ENCODE measurements at places on chromosomes 7 and 10. TPM values are rescaled to one million over a fixed set of nuclear protein-coding genes. Genes with fewer than 3 reads are reported as not detected.

- no peaks in the 10 kb centered on the region for H3K27me3 ChIP-seq
- no peaks in the 10 kb centered on the region for H3K4me1 ChIP-seq
These were observed 56.7 kb downstream of the ZNF365 start for GRCh38 chr10:62430881-62431280.

DNA sequence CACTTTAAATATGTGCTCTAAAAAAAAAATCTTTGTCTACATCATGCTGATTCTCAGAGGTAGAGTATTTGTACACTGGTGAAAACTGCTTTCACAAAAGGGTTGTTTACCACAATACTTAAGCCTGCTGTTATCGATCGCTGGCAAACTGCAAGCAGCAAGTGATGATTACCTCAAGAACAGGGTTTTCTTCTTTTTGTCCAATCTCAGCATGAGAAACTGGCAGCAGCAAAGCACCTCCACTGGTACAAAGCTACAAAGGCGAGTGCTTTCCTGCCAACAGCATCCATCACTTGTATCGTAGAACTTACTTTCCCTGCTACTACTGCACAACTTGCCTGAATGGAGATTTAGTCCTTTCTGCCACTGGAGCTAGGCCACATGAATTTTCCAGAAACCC lies 276.5 kb downstream of the DGKB start:
- H3K27me3 ChIP-seq, result no peaks in the 10 kb centered on the region
- DNase-seq, result no peak
- H3K27ac ChIP-seq, result no peak overlapping the region
- no peaks in the 10 kb centered on the region for H3K4me1 ChIP-seq
- H3K36me3 ChIP-seq, result no peaks in the 10 kb centered on the region

The GGCT gene
- 78.3 TPM for total RNA-seq

DNA sequence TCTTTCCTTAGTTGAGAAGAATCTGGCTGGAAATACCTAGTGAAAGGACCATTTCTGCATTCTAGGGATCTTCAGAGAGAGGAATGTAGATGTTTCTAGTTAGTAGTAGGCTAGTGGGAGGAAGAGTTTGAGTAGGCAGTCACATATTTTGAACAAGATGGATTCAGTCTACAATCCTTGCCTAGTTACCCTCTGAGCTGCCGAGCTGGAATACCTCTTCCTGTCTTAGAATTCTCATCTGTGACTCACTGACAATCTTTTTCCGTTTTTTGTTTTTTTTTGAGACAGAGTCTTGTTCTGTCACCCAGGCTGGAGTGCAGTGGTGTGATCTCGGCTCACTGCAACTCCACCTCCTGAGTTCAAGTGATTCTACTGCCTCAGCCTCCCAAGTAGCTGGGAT lies 30.7 kb upstream of the PLPP4 start:
- H3K27me3 ChIP-seq, result no peaks in the 10 kb centered on the region
- H3K4me3 ChIP-seq, result no peak overlapping the region
- no peak overlapping the region for H3K27ac ChIP-seq
- no peaks in the 10 kb centered on the region for H3K4me1 ChIP-seq
- H3K36me3 ChIP-seq, result no peaks in the 10 kb centered on the region

The NME8 gene
- not detected for total RNA-seq

- no peaks in the 10 kb centered on the region for H3K36me3 ChIP-seq
- H3K4me3 ChIP-seq, result no peak overlapping the region
- H3K27me3 ChIP-seq, result no peaks in the 10 kb centered on the region
- no peak overlapping the region for H3K27ac ChIP-seq
- peaks cover 13% of the 10 kb centered on the region for H3K4me1 ChIP-seq
- DNase-seq, result no peak
These were observed 36.5 kb downstream of the SMKR1 start for GRCh38 chr7:129538790-129539189.

The FAM25A gene
- total RNA-seq, result not detected

DNA sequence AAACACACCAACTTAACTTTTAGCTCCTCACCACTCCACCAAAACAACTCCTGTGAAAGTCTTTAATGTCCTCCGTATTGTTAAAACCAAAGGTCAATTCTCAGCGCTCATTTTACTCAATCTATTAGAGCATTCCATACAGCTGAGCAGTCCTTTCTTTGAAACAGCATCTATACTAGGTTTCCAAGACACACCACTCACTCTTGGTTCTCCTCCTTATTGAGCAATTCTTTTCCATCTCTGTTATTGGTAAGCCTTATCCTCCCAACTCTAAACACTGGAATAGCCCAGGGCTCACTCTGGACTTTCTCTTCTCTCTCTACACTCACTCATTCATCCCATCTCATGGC lies 34.9 kb downstream of the COA1 start:
- H3K4me1 ChIP-seq, result peaks cover 55% of the 10 kb centered on the region
- DNase-seq, result peak; percentile 16
- H3K36me3 ChIP-seq, result no peaks in the 10 kb centered on the region
- no peak overlapping the region for H3K4me3 ChIP-seq
- no peaks in the 10 kb centered on the region for H3K27me3 ChIP-seq

DNA sequence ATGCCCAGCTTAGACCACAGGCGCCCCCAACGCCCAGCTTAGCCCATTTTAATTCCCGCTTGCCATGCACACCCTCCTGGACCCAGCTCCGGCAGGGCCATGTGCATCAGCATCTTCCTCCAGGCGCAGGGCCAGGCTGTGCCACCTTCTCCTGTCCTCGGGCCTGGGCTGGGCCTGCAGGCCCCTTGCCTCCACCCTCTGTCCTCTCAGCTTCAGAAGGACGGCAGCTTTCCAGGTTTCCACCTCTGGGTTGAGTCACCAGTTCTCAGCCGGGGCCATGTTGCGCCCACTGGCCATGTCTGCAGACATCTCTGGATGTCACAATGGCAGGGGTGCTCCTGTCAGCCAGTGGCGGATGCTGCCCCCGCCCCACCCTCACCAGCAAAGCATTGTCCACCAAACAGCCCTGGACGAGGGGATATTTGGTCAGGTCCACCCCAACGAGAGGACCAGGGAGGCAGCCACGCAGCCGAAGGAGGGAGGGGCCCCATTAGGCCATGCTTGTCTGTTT lies 59.1 kb upstream of the NKX6-2 start:
- DNase-seq, result no peak
- no peaks in the 10 kb centered on the region for H3K36me3 ChIP-seq
- H3K27me3 ChIP-seq, result peaks cover 48% of the 10 kb centered on the region
- peaks cover 9% of the 10 kb centered on the region for H3K4me1 ChIP-seq
- no peak overlapping the region for H3K4me3 ChIP-seq

DNA sequence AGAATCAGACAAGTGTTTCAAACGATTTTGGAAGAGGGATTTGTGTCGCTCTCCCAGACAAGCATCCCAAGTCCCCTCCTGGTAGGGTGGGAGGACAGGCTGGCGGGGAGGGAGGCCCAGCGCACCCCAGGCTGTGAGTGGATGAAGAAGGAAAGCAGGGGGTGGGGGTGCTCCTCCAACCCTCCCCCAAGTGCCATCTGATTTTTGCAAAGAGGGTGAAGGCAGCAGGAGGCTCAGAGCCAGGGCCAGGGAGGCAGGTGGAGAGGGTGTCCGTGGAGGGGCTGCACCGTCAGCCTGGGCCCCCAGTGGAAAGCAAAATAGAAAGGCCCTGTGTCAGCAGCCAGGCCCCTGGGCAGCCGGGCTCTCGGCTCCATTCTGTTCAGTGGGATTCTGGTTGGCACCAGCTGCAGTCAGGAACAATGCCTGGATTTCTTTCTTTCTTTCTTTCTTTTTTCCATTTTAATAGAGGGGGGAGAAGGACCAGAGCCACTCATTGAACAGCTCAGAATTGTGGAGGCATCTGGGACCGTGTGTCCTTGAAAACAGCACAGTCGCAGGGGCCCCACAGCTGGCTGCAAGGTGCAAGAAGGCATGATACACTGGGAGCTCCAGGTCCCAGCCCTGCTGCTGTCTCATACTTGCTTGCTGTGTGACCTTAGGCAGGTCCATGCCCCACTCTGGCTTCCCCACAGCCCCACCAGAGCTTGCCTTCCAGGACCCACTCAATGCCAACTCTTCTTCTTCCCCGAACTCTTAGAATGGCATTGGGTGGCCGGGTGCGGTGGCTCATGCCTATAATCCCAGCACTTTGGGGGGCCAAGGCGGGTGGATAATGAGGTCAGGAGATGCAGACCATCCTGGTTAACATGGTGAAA lies 7.1 kb upstream of the ZMIZ1 start:
- H3K27ac ChIP-seq, result no peak overlapping the region
- no peaks in the 10 kb centered on the region for H3K27me3 ChIP-seq
- peaks cover 100% of the 10 kb centered on the region for H3K4me1 ChIP-seq
- H3K36me3 ChIP-seq, result no peaks in the 10 kb centered on the region
- no peak for DNase-seq
- H3K4me3 ChIP-seq, result no peak overlapping the region

GRCh38 chr10:103506061-103506460 lies 12.6 kb downstream of the NEURL1 start:
- no peaks in the 10 kb centered on the region for H3K36me3 ChIP-seq
- no peak overlapping the region for H3K27ac ChIP-seq
- peaks cover 12% of the 10 kb centered on the region for H3K4me1 ChIP-seq
- DNase-seq, result no peak
- peaks cover 4% of the 10 kb centered on the region for H3K27me3 ChIP-seq

DNA sequence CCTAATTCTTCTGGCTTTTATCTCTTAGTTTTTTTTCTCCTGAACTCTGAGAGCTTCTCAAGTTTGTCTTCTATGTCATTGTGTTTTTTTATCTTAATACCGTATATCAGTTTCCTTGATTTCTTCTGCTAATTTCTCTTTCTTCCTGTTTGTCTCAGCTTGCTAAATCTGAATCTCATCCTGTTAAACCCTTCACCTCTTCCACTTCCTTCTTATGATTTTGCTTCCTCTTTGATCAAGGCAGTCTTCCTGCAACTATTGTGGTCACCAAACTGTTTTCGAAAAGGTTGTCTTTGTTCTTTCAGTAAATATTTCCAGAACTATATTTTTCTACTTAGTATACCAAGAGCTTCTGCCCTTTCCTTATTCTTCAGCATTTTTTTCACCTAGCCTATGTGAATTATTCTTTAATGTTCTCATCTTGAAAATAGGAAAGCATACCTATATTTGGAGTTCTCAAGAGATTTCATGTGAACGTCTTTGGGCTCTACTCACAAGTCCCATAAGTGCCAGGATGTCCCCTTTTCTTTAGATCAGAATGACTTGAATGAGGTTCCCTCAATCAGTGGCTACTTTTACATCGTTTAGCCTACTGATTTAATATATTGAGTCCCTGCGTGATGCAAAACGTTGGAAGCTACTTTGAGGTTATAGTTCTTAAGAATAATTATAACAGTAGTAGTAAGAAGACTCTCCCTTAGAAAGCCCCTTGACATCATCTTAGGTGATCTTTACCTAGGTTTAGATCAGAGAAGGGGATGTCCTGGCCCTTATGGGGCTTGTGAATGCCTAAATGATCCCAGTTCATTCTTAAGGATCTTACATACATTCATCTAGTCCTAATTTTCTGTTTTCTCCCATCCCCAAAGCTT lies 415.4 kb upstream of the AUTS2 start:
- no peaks in the 10 kb centered on the region for H3K36me3 ChIP-seq
- H3K27ac ChIP-seq, result no peak overlapping the region
- no peak overlapping the region for H3K4me3 ChIP-seq
- H3K27me3 ChIP-seq, result no peaks in the 10 kb centered on the region
- H3K4me1 ChIP-seq, result no peaks in the 10 kb centered on the region
- DNase-seq, result no peak

- no peaks in the 10 kb centered on the region for H3K4me1 ChIP-seq
- H3K4me3 ChIP-seq, result no peak overlapping the region
- H3K27ac ChIP-seq, result no peak overlapping the region
- no peaks in the 10 kb centered on the region for H3K36me3 ChIP-seq
- H3K27me3 ChIP-seq, result peaks cover 2% of the 10 kb centered on the region
These were observed 124.3 kb upstream of the PPP2R2D start for GRCh38 chr10:131776496-131776895.

DNA sequence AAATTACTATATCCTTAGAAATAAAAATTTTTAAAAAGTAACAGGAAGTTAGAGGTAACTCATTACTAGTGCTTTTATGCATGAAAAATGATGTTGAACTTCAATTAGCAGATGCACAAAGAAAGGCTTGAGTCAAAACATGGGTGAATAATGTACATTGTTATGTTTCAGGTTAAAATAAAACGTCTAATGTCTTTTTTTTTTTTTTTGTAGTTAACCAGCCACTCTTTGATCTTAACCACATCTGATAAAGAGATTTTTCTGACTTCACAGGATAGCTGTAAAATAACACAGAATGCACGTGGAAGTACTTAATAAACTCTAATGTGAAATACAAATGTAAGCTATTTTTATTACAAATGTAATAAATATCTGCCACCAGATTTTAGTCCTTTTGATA lies 61.7 kb downstream of the GSAP start:
- H3K4me1 ChIP-seq, result peaks cover 9% of the 10 kb centered on the region
- no peaks in the 10 kb centered on the region for H3K27me3 ChIP-seq
- DNase-seq, result no peak
- H3K27ac ChIP-seq, result no peak overlapping the region
- no peak overlapping the region for H3K4me3 ChIP-seq

GRCh38 chr7:22231806-22232205 lies 125.1 kb downstream of the RAPGEF5 start:
- peaks cover 12% of the 10 kb centered on the region for H3K4me1 ChIP-seq
- H3K27me3 ChIP-seq, result no peaks in the 10 kb centered on the region
- H3K27ac ChIP-seq, result no peak overlapping the region
- no peak for DNase-seq

Measured in HepG2 (cell line).